Fibroblast of lung (primary cell): ENCODE measurements at places on chromosomes 2 and 18. TPM values are rescaled to one million over a fixed set of nuclear protein-coding genes. Genes with fewer than 3 reads are reported as not detected.

The PROKR1 gene
- not detected in 2 replicates for total RNA-seq

The RAB27B gene
- total RNA-seq = 0.77 and 0.99 TPM in 2 replicates

The MEP1B gene
- total RNA-seq = under 0.01 TPM in 2 replicates

The UGT1A3 gene
- not detected in 2 replicates for total RNA-seq

The DHRS9 gene
- not detected in 2 replicates for total RNA-seq

The CD8B2 gene
- total RNA-seq = not detected in 2 replicates

The DSC1 gene
- not detected in 2 replicates for total RNA-seq

The TBR1 gene
- total RNA-seq = not detected in 2 replicates

The STK25 gene
- total RNA-seq = 131 and 197 TPM in 2 replicates

The RASGRP3 gene
- 0.26 and 0.50 TPM in 2 replicates for total RNA-seq

The ST8SIA5 gene
- total RNA-seq = under 0.01 TPM in 2 replicates

The TAF4B gene
- 2.0 and 2.6 TPM in 2 replicates for total RNA-seq

The DCC gene
- total RNA-seq = not detected in 2 replicates

The MERTK gene
- total RNA-seq = 1.8 and 6.6 TPM in 2 replicates

The MYO3B gene
- total RNA-seq = 0.26 and 0.50 TPM in 2 replicates

The CSRNP3 gene
- 0.66 and 0.77 TPM in 2 replicates for total RNA-seq

The GBX2 gene
- total RNA-seq = not detected in 2 replicates

The ABCB11 gene
- total RNA-seq = not detected in 2 replicates

The TRIM54 gene
- 0.17 TPM in 1 of 2 replicates, not detected in the other for total RNA-seq

The IL36RN gene
- total RNA-seq = not detected in 2 replicates

The BOLL gene
- total RNA-seq = not detected in 2 replicates

The KLF11 gene
- total RNA-seq = 6.8 and 7.7 TPM in 2 replicates

The C1QL2 gene
- not detected in 2 replicates for total RNA-seq

The SERPINB10 gene
- not detected in 2 replicates for total RNA-seq

The CKAP2L gene
- total RNA-seq = 0.26 and 3.0 TPM in 2 replicates

The SERPINB4 gene
- total RNA-seq = not detected in 2 replicates

The CFC1 gene
- not detected in 2 replicates for total RNA-seq

The VAMP5 gene
- total RNA-seq = 45.5 and 69.5 TPM in 2 replicates

The ALPG gene
- total RNA-seq = not detected in 2 replicates

The CROCC2 gene
- total RNA-seq = 0.33 and 0.51 TPM in 2 replicates

The TUBB8B gene
- total RNA-seq = not detected in 2 replicates

The SLC14A1 gene
- 2.3 and 31.0 TPM in 2 replicates for total RNA-seq

The MYO5B gene
- under 0.01 TPM in 2 replicates for total RNA-seq

The DNAJC5G gene
- total RNA-seq = not detected in 2 replicates

The ANKRD62 gene
- total RNA-seq = not detected in 2 replicates

The MC5R gene
- total RNA-seq = not detected in 2 replicates

The HOXD12 gene
- total RNA-seq = not detected in 2 replicates
